ENCODE measurements at places on chromosomes 12 and 14.

DNA sequence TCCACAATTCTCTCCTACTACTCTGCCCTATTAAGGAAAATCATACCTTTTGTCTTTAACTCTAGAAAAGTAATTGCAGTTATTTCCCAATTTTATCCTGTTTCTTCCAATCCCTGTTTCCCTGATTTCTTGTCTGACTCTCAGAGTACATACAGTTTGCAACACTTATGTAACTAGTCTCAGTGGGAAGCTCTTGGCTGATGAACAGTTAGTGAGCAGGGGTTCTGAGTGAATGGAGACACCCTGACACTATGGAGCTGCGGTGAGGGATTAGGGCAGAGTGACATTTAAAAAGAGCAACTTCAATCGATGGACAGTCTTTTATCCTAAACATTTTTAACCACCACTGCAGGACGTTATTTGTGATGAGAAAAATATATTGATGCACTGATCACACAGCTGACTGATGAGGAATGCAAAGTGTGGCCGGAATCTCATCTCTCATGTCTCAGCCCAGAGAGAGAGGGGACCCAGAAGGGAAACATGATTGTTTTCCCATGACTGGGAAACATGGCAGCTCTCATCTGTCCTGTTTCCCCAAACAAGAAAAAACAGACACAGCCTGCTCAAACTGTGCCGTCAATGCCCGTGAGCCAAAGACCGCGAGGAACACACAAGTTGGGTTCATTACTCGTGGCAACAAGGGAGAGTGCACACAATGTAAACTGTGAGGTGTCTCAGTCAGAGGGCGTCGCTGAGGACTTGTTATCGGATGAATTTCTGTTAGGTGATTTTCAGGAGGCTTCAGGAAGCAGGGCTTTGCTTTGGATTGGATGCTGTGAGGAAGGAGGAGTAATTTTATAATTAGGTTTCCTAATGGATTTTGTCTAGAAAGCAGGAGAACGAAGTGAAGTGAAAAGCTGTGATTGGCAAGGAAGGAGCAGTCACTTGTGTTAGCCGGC, 5.2 kb upstream of the SLC6A13 start:
- DNase-seq: no peak

DNA sequence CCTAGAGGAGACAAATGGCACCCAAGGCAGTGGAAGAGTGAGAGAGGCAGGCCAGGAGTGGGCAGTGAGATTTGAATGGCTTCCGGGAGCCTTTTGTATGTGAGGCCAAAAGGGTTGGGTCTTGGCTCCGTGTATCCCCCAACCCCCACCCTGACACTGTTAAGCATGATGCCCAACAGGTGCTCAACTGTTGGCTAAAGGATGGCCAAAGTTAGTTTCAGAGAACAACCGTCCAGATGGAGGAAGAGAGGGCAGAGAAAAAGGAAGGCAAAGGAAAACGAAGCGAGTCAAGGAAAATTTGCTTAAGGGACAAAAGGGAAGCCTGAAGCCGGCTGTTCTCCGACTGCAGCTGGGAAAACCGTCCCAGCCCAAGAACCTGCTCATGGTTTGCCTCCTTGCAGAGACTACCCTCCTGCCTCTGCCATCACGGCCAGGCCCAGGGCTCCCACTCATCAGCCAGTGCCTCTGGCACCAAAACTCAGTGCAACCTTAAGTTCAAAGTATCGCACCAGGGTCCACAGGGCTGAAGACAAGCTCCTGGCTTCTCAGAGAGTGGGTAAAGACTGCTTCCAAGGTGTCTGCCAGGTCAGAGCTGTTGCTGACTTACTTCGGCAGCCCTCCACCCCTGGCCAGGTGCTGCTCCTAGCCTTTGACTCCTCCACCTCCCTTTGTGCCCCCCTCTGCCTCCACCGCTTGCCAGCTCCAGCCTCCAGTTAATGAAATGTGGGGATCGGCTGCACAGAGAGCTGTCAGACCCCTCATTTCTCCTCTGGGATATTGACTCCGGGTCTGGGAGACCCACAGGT, 4.2 kb upstream of the C1QL4 start:
- DNase-seq: no peak

DNA sequence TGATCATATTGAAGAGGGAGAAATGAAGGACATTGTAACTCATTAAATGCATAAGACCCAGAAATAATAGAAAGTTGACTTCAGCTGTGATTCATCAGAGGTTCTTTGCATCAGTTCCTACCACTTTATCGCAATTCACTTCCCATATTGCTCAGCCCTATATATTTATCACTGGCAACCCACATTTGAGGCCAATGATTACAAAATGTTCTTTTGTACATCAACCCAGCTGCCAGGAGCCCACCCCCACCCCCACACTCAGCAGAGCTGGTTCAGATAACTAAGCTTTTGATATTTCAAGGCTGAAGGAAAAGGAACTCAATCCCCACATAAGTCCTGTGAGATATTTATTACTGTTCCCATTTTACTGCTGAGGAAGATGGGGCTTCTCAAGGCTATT, 51.2 kb upstream of the TMPO start:
- no peak for DNase-seq

- DNase-seq: no peak
Measured at GRCh38 chr12:119069147-119069642, 87.9 kb downstream of the SRRM4 start.

DNA sequence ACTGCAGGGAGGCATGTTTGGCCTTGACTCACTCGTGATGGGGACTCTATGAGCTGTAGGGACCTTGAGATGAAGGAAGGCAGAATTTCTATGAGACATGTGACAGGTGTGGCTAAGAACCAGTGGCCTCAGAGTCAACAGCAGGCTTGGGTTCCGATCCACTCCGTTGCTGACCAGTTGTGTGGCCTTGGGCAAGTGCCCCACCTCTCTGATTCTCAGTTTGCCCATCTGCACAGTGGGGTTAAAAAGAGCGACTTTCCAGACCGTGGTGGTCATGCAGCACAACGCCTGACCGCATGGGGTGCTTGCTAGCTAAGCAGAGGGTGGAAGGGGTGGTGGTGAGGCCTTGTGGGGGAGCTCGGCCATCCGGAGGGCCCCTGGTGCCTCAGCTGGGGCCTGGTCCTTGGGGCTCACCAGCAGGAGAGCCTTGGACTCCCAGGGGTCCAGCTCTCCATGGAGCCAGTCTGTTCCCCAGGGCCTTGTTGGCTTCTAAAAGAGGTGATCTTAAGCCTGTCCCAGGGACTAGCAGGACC, 18.5 kb downstream of the PAPLN start:
- no peak for DNase-seq

- DNase-seq: no peak
Measured at GRCh38 chr14:72613975-72614319, 280.0 kb downstream of the DPF3 start.

DNA sequence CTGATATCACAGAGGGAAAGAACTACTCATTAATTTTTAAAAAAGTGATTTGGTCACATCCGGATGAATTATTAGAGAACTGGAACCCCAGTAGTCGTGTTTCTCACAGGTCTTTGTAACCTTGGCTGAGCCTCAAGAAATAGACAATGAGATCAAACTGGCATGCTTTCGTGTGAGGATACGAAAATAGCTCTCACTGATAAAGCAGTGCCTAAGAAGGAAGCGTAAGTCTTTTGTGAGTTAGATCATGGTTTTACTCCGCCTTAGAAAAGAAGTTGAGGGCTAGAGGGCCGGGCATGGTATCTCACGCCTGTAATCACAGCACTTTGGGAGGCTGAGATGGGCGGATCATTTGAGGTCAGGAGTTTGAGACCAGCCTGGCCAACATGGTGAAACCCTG, 33.8 kb upstream of the GALNT16 start:
- no peak for DNase-seq

- no peak for DNase-seq
Measured at GRCh38 chr14:69300601-69301221, 40.8 kb downstream of the GALNT16 start.

DNA sequence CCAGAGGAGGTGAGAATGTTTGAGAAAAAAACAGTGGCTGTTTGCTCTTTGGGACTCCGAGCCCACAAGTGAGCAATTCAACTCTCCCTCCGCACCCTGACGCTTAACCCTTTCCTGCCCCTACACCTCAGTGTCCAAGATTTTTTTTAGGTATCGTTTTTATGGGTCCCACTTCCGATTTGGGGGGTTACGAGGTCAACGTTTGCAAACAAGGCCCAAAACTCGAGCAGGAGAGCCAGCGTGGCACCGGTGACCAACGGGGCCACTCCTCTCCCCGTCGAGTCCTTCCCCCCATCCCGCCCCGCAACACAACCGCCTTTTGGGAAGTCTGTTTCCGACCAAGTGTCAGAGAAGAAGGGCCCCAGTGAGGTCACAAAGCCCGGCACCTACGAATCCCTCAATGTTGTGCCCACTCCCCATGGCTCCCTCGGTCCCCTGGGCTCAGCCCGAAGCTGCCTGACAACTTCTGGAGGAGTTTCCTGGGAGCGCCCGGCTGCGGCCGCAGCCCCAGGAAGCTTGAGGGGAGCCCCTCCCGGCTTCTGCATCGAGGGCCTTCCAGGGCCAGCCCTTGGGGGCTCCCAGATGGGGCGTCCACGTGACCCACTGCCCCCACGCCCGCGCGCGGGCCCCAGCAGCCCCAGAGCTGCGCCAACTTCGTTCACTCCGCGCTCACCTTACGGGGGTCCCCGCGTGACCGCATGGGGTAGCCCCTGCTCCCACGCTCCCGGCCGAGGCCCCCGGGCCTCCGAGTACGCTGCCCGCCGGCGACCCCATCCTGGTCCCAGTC, 1.2 kb downstream of the CDK2AP1 start:
- no peak for DNase-seq

- DNase-seq: no peak
Measured at GRCh38 chr12:68483592-68484383, 126.9 kb upstream of the RAP1B start.

DNA sequence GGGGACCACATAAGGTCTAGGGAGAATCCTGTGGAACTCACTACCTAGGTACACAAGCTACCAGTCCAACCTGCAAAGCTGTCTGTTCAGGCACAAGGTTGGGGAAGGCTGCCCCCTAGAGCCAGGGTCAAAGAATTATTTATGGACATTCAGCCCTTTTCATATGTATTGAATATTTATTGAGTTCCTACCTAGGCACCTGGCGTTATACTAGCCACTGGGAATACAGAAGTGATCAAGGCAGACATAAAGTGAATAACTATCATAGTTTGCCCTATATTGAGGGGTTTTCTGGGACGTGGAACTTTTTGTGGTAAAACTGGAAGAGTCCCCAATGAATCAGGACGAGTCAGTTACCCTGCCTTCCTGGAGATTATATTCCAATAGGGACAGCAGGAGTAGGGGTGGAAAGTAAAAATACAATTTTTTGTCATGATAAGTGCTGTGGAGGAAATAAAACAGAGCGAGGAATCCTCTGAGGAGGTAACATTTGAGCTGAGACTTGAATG, 5.8 kb upstream of the SLC48A1 start:
- peak; percentile 49 for DNase-seq
